ENCODE measurements at places on chromosomes 3 and 15.
A peak's percentile ranks its signal among the peaks of the same experiment; 100 is the strongest.

GRCh38 chr3:17915341-17915740 is 172.9 kb upstream of the TBC1D5 start:
- no peak for DNase-seq

GRCh38 chr3:175656461-175656860 is 797.3 kb downstream of the NAALADL2 start:
- DNase-seq, result no peak

- no peak for DNase-seq
These were observed 132.0 kb downstream of the ARNT2 start for GRCh38 chr15:80536231-80536630.

- no peak for DNase-seq
These were observed 27.7 kb downstream of the CMSS1 start for GRCh38 chr3:99845331-99845730.

GRCh38 chr3:32078085-32078634 is 28.3 kb upstream of the GPD1L start:
- no peak for DNase-seq

GRCh38 chr3:21942328-21942727 is 191.3 kb upstream of the ZNF385D start:
- DNase-seq, result no peak

GRCh38 chr15:69031013-69032001 is 16.8 kb downstream of the NOX5 start:
- no peak for DNase-seq

- DNase-seq, result no peak
These were observed 18.0 kb upstream of the HTR3E start for GRCh38 chr3:184078851-184079250.

- no peak for DNase-seq
These were observed 61.5 kb downstream of the MAP3K13 start for GRCh38 chr3:185424435-185424834.

DNA sequence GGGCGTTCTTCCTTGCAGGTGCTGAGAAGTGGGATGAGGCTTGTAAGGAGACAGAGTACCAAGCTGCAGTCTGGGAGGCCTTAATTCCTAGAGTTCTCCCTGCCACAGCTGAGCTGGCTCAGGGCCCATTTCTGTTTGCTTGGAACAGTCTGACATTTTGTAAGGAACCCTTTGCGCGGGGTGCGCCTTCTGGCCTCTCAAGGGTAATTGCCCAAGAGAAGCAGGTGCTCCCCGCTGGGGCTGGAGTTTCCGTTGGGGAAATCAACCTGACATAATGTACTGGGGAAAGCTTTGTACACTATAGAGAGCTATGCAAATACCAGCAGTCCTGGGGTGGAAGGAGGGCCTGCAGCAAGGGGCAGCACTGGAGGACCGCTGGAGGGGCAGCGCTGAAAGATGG is 83.6 kb downstream of the HMG20A start:
- DNase-seq, result no peak

GRCh38 chr15:91865950-91866349 is 12.4 kb downstream of the SLCO3A1 start:
- no peak for DNase-seq

GRCh38 chr3:169686874-169687273 is 23.4 kb upstream of the MECOM start:
- DNase-seq, result no peak

DNA sequence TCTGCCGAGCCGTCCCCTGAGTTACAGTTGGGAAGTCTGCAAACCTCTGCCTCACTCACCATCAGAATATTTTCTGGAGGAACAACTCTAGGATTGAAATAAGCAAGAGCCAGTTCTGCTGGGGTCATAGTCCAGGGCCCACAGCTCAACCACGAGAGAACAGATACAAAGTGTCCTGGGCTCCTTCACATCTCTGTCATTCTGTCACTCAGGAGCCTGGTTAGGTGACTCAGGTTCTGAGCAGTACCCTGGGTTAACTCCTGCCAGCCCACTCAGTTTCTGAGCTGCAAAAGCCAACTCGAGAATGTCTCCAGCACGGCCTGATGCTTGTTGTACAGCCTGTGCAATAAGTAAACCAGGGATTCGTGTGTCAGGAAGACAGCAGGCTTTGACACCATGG is 155.7 kb downstream of the SLCO3A1 start:
- no peak for DNase-seq

DNA sequence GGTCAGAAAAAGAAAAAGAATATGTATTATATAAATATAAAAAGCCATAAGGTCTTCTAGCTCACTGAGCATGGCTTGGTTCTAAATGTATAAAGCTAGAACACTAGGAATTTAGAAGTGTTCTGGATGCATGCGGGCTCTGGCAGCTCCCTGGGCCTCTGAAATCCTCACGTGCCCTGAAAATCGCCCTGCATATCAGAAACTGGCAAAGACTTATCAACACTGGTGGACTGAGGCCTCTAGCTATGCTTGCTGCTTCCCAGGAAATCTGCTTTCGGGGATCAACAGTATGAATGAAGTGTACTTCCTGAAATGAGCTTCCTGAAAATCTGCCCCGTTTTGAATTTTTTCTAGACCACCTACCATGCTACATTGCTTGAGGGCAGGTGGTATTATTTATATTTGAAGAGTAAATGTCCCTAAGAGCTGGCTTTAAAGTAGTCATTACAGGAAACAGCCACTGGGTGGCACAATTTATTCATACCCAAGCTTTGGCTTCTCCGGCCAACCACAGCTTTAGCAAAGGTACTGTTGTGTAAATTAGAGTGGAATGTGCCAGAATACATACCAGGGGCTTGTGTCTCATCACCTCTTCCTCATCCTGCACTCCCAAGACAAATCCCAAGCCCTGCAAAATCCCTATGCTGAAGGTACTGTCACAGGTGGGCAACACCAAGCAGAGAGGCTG is 17.7 kb downstream of the CRTAP start:
- DNase-seq, result peak; percentile 84

- no peak for DNase-seq
These were observed 133.6 kb upstream of the RASGRP1 start for GRCh38 chr15:38698254-38698653.

DNA sequence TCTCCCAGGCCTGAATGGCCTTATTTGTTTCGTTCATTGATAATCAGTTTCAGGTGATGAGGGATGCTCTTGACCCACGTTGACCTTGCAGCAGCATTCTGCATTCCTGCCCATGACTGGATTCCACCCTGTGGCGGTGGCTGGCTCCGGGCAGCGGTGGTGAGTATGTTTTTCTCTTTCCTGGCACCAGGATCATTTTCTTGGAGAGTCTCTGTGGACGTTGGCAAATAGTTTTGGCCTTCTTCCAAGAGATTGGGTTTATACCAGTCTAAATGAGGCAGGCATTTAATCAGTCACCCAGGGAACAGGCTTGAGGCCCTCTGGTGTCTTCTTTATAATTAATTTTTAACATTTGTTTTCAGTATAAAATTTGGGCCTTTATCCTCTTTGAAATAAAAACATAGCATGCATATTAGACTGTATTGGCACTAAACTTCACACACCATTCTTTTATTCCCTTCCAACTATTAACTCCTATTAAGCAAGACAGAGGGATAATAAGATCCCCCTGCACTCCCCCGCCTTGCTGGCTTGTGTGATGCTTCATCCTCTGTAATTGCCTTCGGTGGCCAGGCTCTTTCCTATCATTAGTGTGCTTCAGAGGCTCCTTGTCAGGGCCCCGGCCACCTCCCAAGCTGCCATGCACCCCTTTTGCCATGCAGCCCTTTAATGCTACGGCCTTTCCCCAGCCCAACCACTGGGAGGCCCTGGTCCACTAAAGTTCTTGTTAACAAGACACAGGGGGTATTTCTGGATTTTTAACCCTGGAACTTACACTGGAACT is 176.2 kb upstream of the TOPAZ1 start:
- DNase-seq, result peak; percentile 69

DNA sequence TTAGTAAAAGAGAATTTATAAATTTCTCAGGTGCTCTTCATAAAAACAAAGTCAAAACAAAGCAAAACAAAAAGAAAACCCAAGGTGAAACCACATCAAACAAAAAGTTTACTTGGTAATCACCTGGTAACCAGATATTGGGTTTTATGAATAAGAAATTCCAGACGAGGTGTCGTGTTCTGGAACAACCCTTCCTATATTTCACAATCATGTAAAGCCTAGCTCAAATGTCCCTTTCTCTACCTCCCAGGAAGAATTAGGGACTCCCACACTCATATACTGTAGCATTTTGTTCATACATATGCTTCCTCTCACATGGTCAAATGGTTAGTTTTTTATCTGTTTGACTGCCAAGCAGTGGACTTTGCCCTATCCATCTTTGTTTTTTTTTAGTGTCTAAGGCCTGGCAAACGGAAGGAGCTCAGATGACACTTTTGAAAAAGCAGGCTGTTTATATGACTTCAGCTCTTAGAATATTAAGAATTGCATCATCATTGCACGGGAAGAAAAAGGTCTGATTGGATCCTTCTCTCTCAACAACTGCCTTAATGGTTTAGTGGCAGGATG is 326.7 kb upstream of the TBL1XR1 start:
- DNase-seq, result no peak

DNA sequence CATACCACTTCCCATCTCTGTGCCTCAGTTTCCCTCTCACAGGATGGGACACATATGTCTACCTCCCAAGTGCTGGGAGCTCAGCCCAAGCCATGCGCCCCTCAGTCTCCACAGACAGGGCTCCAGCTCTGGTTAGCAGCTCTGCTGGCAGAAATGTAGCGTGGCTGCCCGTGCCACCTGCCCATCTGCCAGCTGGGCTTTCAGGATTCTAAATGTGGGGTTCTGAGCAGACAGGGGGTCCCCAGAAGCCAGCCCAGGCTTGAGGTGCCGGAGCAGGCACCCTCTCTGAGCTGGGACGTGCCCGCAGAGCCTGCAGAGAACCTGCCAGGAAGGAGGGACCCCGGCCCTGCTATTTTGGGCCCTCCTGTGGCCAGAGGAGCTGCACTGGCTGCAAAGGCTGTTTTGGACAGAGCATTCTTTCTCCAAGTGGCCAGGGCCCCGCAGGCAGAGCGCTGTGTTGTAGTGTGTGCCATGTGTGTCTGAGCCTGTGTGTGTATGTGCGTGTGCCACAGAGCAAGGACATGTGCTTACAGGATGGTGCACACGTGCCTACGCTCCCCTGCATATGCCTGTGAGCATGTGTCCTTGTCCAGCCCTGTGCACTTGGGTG is 31.7 kb downstream of the PSTPIP1 start:
- DNase-seq, result no peak

GRCh38 chr15:50687302-50687902 is 805 bp upstream of the TRPM7 start:
- DNase-seq, result no peak

DNA sequence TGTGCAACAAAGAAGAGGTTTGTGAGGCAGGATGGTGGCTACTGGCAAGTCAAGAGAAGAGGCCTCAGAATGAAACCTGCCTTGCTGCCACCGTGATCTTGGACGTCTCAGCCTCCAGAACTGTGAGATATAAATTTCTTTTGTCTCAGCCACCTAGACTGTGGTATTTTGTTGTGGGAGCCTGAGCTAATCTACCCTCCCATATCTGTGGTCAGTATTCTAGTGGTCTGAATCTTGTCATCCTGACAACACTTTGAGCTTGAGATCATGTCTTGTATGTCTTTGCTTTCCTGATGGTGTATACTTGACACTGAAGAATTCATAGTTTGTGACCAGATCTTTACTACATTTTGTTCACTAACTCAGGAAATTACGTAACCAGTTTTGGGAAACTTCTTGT is 240.6 kb upstream of the GOLIM4 start:
- no peak for DNase-seq
